ENCODE measurements at places on chromosomes 7 and 10. TPM values are rescaled to one million over a fixed set of nuclear protein-coding genes. Genes with fewer than 3 reads are reported as not detected.

DNA sequence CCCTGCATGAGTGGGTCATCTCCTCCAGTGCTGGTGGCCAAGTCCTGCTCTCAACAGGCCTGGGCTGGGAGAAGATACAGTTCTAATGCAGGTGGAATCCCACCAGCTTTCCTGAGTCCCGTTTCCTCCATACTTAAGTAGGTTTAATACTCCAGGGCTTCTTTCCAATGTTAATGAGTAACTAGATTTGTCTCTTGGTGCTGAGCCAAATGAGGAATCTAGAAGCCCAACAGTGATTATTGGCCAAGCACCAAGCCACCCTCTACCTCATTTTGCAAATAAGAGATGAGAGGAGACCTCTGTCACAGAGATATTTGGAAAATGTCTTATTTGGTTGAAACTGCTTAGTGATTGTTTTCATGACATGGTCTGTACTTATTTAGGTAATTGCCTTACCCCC lies 37.1 kb downstream of the STARD3NL start:
- no peak for DNase-seq

DNA sequence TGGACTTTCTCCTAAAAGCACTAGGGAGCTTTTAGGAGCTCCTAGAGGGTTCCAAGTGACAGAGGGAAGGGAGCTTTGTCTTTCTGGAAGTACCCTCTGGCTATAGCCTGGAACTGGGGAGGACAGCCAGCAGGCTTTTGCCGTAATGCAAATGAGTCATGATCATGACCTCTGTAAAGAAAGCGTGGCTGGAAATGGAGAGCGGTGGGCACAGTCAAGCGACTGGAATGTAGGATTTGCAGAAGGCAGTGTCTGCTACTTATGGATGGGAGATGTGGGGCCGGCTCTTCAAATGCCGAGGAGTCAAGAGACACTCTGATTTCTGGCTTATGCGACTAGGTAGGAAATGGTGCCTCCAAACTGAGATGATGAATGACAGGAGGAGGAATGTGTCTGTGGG lies 34.6 kb upstream of the PLPP4 start:
- DNase-seq, result peak; percentile 96

DNA sequence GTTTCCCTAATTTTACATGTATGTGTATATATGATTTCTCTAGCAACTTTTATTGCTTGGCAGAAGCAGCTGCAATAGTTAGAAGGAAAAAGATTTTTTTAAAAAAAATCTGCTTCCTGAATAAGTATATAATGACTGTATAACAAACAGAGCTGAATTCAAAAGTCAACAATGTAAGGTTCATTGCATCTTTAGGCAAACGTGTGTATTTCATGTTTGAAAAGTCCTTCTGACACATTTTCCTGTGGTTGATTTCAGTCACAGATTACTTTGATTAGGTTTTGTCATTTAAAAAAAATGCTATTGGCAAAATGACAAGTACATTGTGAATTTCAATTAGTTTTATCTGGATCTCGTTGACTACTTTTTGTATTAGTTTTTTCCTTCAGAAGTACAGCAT lies 231.0 kb downstream of the CSTF2T start:
- DNase-seq, result no peak

- DNase-seq, result no peak
These were observed 558 bp upstream of the ABCC2 start for GRCh38 chr10:99781734-99782429.

DNA sequence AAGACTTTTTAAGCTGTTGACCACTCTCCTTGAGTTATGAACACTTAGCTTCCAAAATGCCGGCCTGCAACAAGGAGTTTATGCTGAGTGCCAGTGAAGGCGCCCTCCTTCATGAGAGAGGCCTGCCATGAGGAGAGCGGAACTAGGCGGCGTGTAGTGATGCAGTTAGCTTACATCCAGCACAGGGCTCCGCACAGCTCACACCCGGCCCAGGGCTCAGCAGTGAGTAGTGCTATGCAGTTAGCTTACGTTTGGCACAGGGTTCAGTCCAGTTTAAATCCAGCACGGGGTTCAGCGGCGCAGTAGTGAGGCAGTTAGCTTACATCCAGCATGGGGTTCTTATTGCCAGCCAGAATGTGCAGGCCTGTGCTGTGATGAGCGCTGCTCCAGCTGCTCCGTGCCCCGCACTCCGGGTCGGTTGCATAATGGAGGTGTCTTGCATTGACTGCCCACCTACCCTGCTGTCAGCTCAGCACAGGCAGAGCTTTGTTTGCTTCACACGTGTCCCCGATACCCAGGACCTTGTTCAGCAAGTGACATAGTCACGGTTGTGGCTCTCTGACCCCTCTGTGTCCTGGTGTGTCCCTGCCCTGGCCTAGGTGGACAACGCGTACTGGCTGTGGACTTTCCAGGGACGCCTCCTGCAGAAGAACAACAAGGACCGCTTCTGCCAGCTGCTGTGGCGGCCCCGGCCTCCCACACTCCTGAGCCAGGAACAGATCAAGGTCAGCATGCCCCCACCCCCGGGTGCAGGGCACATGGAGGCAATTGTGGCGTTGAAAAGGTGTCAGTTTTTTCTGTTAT lies 21.9 kb downstream of the EIF3B start:
- DNase-seq, result no peak

GRCh38 chr10:52283174-52283573 lies 30.9 kb upstream of the DKK1 start:
- no peak for DNase-seq

GRCh38 chr10:118271671-118272070 lies 70.5 kb downstream of the FAM204A start:
- DNase-seq, result no peak

- no peak for DNase-seq
These were observed 4.2 kb downstream of the MNX1 start for GRCh38 chr7:157006205-157006747.

- no peak for DNase-seq
These were observed 35.2 kb upstream of the ITPRID1 start for GRCh38 chr7:31478721-31479120.

DNA sequence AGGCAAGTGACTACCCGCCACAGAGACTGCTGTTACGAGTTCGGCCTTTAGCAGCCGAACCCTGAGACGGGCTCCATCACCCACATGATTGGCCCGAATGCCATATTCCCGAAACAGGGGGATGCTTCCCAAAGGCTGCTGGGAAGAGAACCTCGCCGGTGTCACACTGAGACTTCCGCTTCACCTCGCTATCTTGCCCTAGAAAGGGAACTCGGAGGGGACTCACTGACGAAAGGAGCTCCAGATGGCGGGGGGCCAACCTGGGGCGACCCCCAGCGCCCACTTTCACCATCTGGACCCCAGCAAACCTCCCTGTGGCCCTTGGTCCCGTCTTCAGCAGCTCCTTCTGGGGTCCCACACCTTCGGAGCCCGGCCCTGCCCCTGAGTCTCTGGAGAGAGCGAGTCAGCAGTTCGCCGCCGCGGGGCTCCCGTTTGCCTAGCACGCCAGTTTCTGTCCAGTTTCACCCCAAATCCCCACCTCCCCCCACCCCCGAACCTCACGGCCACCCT lies 529 bp downstream of the HPS1 start:
- DNase-seq, result peak; percentile 27

DNA sequence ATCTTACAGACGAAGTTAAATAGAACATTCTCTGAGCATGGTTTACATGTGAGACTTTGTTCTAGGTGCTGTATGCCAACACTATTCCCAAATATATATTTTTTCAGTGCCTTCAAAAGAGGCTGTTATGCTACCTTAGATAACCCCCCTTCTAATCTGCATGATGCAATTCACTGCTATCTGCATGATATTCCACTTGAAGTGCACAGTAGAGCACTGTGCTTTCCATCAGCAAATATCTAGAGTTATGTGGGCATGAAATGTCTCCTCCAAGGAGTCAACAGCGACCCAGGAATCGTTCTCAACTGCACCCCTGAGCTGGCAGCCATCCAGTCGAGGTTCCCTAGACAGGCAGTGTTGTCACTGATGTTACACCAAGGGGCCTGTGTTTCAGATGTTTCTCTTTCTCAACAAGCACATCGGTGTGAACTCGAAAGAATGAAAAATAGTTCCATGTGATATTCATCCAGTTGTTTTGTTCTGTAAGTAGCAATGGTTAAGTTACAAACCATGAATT lies 88.3 kb downstream of the PDE1C start:
- DNase-seq, result no peak

DNA sequence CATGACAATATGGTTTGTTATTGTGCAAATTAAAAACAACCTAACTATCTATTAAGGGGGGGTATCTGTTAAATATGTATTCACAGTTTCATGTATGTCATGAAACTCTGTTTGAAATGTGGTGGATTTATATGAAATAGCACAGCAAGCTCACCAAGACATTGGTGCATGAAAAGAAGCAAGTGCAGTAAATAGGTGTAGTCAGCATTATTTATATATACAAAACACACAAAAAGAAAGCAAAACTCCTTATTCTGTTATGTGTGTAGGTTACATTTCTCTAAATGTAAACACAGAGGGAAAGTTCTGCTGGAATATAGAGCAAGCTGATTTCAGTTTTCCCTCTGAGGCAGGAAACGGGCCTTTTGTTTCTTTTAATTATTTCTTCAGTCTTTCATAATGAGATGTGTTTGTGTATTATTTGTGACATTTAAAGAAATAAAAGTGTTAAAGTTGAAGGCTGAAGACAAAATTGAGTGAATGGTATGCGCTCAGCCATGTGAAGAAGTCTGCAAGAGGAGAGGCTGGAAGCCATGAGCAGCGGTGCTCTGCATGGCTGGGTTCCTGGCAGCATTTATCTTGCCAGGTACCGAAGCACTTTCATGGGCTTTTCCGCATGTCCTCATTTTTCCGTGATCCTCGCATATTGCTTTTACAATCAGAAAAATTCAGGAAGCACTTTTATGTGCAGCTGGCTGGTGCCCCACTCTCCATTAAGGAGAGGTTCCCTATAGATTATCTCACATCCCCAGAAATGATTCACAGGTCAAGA lies 38.5 kb downstream of the GRID1 start:
- no peak for DNase-seq

- DNase-seq, result no peak
These were observed 2.0 kb downstream of the MUC12 start for GRCh38 chr7:100971111-100972001.

- DNase-seq, result peak; percentile 80
These were observed 41.1 kb downstream of the SIRT1 start for GRCh38 chr10:67925449-67926005.

GRCh38 chr10:3225561-3225960 lies 53.0 kb upstream of the PITRM1 start:
- peak; percentile 52 for DNase-seq

DNA sequence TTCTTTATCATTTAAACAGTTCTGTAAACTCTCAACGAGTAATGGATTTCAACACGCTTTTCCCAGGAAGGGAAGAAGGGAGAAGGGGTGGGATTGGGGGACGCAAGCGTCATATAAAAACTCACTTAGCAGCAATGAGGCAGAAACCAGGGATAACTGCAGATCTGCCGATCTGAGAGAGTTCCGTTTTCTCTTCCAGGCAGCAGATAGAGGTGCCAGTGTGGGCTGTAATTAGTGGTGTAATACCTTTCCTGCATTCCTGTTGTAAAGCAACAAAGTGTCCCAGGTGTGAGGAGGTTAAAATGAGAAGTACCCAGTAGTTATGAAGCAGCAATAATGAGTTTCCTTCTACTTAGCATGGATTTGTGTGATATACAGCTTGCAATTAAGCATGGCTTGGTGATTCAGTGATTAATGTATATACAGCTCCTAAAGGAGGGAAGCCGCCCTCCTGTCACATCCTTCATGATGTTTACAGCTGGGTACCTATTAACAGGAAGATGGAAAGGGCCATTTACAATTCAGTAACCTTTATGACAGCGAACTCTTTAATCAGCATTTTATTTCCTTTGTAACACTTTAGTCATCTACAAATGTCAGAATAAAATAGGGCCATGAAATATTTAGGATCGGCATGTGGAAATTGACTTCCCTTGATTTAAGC lies 271.9 kb downstream of the LRMDA start:
- no peak for DNase-seq

- DNase-seq, result no peak
These were observed 6.6 kb upstream of the ZNF22 start for GRCh38 chr10:44993922-44994751.

DNA sequence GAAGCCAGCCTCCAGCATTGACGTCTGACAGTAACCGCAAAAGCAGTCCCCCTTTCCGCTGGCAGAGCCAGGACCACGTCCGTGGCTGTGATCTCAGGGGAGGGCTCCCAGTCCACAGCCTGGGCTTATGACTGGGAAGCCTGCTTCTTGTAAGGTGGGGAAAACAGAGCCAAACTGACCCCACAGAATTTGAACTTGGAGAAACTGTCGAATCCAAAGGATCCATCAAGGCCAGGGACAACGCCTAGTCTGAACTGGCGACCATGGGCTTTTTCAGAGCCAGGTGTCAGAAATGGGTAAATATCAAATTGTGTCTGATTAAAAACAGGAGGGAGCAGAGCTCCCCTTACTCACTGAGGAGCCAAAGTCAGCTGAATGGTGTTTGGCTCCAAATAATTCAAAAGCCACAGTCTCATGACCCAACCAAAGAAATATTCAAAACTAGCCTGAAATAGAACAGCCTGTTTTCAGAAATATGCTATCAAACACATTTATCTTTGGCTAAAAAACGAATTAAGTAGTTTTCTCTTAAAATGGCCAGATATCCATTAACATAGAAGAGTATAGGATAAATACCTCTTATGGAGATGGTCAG lies 751.4 kb upstream of the GALNT17 start:
- DNase-seq, result no peak

DNA sequence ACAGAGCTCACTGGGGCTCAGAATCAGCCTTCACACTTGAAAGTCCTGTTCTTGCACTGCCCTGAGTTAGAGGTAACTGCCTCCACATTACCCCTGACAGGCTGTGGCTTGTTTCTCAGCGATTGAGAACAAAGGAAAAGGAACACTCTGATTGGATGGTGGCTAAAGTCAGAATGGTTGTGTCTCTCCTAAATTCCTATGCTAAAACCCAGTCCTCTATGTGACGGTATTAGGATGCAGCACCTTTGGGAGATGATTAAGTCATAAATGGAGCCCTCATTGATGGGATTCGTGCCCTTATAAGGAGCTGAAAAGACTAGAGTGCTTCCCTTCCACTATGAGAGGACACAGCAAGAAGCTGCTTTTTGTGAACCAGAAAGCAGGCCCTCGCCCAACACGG lies 38.9 kb upstream of the DGKI start:
- no peak for DNase-seq

DNA sequence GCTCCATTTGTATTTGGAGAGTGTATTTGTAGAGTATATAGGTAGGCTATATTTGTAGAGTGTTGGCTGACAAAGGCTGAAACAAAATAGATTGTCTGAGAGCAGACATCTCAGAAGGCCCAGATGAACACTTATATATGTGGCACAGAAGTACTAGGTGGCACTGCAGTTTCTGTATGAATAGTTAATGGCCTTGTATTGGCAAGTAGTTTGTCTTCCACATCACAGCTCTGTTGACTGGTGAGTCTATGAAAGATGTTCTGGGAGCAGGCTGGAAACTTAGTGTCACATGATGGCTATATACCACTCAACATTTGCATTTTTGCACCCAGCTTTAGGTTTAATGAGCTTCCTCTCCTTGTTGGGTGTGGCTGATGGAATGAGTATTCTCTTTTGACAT lies 51.9 kb downstream of the CCNY start:
- no peak for DNase-seq

GRCh38 chr10:68599771-68600040 lies 39.6 kb downstream of the TET1 start:
- DNase-seq, result no peak

Gene AMPH
- total RNA-seq, result 6.2 TPM

Gene CC2D2B
- total RNA-seq, result 0.22 TPM

Gene CPEB3
- total RNA-seq, result 1.0 TPM

Gene CYP2E1
- total RNA-seq, result 0.78 TPM

Gene ITGA8
- total RNA-seq, result not detected

Gene AGMO
- not detected for total RNA-seq

Gene GDF10
- not detected for total RNA-seq

Gene UCN3
- total RNA-seq, result not detected

Gene CTTNBP2
- total RNA-seq, result not detected

Gene DENND11
- 3.4 TPM for total RNA-seq

Gene AKR1C3
- not detected for total RNA-seq

Gene TMEM225B
- 0.60 TPM for total RNA-seq

All from HFFc6 (cell line).